ENCODE measurements at places on chromosomes 11 and 22.

DNA sequence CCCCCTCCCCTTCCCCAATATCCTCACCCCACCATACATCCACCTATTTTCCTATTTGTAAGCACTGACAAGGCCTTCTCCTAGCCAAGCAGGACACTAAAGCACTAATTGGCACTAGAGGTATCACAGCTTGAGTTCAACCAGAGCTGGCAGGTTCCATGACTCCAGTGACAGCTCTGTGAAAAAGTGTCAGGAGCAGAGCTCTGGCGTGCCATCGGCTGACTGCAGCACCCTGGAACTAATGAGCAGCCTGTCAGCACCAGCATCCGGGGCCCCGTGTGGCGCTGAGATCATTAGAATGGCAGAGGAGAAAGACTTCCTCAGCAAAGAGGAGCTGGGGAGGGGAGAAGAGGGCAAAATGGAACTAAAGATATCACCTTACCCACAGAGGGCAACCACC lies 847.4 kb downstream of the NTM start:
- no peak overlapping the region for H3K4me3 ChIP-seq
- no peaks in the 10 kb centered on the region for H3K36me3 ChIP-seq
- H3K27me3 ChIP-seq, result no peaks in the 10 kb centered on the region
- H3K4me1 ChIP-seq, result no peaks in the 10 kb centered on the region
- no peak for DNase-seq

DNA sequence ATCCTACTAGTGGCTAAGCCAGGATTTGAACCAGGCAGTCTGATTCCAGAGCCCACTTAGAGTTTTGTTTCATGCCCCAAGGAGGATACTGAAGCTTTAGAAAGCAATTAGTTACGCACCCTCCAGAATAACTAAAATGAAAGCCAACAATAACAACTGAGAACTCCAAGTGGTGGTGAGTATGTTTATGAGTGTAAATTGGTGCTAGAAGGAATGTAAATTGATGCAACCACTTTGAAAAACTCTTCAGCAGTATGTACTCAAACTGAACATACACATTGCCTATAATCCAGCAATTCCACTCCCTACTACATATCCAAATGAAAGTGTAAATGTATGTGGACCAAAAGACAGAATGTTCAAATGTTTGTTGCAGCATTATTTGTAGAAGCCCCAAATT lies 6.7 kb upstream of the ARL14EP start:
- no peaks in the 10 kb centered on the region for H3K27me3 ChIP-seq
- H3K27ac ChIP-seq, result no peak overlapping the region
- H3K4me1 ChIP-seq, result no peaks in the 10 kb centered on the region
- H3K36me3 ChIP-seq, result no peaks in the 10 kb centered on the region
- DNase-seq, result no peak

DNA sequence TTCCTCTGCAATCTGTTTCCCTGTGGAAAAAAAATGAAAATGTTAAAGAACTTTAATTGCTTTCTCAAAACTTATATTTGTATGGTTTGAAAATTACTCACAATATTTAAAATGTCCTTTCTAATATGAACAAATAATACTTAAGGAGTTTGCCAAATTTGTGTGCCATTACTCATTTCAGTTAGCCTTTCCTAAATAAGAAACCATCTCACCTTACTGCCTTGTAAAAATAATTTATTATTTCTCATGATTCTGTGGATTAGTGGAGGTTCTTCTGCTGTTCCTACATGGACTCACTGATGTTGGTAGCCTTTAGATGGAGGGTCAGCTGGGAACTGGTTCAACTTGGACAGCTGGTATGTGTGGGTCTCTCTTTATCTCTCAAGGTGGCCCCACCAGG lies 428.6 kb downstream of the CNTN5 start:
- no peaks in the 10 kb centered on the region for H3K27me3 ChIP-seq
- no peak for DNase-seq
- H3K27ac ChIP-seq, result no peak overlapping the region
- no peaks in the 10 kb centered on the region for H3K36me3 ChIP-seq

DNA sequence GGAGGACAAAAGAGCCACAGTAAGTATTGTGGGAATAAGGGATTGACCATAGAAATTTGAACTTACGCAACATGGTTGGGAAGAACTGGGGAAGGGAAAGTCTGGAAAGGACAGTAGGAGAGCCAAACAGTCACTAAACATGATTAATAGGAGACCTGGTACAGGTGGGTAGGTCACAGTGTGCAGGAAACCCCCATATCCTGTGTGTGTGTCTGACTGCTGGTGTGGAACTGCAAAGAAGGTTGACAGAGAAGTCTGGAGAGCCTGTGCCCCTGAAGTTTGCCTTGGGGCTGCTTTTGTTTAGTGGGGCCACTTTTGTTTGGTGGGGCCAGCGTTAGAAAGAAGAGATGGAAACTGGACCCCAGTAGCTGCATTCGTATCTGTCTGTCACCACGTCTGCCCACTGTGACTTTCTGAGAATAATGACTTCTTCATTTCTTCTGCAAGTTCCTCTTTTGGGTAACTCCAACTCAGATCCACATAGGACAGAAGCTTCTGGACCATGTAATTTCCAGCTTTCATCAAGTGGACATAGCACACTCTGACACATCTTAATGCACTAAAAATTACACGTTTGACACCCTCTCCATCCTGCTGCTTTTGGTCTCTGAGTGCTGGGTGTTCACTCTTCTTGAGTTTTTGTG lies 126.8 kb upstream of the RAG2 start:
- no peaks in the 10 kb centered on the region for H3K4me1 ChIP-seq
- H3K4me3 ChIP-seq, result no peak overlapping the region
- no peak for DNase-seq
- H3K36me3 ChIP-seq, result no peaks in the 10 kb centered on the region
- H3K27ac ChIP-seq, result no peak overlapping the region
- no peaks in the 10 kb centered on the region for H3K27me3 ChIP-seq

GRCh38 chr22:23313791-23314567 lies 133.7 kb downstream of the BCR start:
- no peaks in the 10 kb centered on the region for H3K27me3 ChIP-seq
- no peak for DNase-seq
- H3K4me1 ChIP-seq, result peaks cover 3% of the 10 kb centered on the region

DNA sequence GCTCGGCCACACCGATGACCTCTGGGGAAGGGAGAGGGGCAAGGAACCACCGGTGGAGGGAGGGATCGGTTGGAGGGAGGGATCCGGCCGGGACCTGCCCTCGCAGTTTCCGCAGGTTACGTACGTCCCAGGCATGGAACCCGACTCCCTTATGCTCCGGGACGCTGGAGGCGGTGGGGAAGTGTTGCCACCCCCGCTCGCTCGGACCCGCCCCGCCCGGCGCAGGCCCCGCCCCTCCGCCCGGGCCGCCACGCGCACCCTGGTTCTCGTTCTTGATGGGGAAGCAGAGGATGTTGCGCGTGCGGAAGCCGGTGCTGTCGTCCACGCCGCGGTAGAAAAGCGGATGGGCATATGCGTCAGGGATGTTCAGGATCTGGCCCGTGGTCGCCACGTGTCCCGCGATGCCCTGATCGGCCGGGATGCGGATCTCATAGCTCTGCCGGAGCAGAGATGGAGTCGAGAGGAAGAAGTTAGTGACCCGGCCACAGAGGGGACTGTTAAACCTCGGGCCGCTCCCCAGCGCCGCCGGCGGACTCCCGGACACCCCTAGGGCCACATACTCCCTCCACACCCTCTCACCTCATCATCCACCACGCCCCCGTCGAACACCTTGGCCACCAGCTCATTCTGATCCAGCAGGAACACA lies 89.8 kb downstream of the PDE2A start:
- peaks cover 10% of the 10 kb centered on the region for H3K4me1 ChIP-seq
- H3K27ac ChIP-seq, result no peak overlapping the region
- DNase-seq, result no peak
- no peaks in the 10 kb centered on the region for H3K36me3 ChIP-seq
- H3K27me3 ChIP-seq, result peaks cover 28% of the 10 kb centered on the region
- H3K4me3 ChIP-seq, result no peak overlapping the region

- H3K27ac ChIP-seq, result no peak overlapping the region
- DNase-seq, result no peak
- no peaks in the 10 kb centered on the region for H3K27me3 ChIP-seq
- H3K36me3 ChIP-seq, result no peaks in the 10 kb centered on the region
- H3K4me3 ChIP-seq, result no peak overlapping the region
- H3K4me1 ChIP-seq, result no peaks in the 10 kb centered on the region
Measured at GRCh38 chr11:94926698-94927237, 46.6 kb downstream of the CWC15 start.

DNA sequence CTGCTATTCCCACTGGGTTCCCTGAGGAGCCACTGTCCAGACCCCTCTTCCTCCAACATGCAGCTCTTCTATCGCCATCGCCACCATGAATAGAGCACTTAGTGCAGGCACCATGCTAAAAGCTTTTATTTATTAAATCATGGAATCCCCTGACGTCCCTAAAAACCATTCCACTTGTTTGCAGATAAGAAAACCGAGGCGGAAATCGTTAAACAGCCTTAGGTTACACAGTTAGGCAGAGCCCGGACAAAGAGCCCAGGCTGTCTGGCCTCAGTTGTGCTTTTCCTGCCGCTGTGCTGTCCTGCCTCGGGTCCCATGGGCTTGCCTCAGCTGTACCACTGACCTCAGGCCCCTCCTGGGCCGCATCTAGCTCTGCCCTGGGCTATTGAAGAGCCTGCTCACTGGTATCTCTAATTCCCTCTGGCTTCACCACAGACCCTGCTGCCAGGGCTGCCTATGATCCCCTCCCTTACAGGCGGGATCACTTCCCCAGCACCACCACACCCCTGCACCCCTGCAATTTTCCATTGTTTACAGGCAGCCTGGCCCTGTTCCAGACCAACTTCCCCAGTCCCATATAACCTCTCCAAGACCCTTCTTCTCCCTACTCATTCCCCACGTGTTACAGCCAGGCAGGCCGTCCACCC lies 13.0 kb upstream of the TUB start:
- H3K4me1 ChIP-seq, result no peaks in the 10 kb centered on the region
- no peak for DNase-seq
- H3K27ac ChIP-seq, result no peak overlapping the region
- H3K4me3 ChIP-seq, result no peak overlapping the region
- H3K36me3 ChIP-seq, result no peaks in the 10 kb centered on the region
- peaks cover 5% of the 10 kb centered on the region for H3K27me3 ChIP-seq

- H3K27ac ChIP-seq, result no peak overlapping the region
- H3K4me3 ChIP-seq, result no peak overlapping the region
- H3K27me3 ChIP-seq, result no peaks in the 10 kb centered on the region
- H3K4me1 ChIP-seq, result peaks cover 12% of the 10 kb centered on the region
Measured at GRCh38 chr11:122744357-122744756, 88.8 kb downstream of the UBASH3B start.

- H3K36me3 ChIP-seq, result no peaks in the 10 kb centered on the region
- no peak overlapping the region for H3K27ac ChIP-seq
- no peak for DNase-seq
- no peaks in the 10 kb centered on the region for H3K4me1 ChIP-seq
Measured at GRCh38 chr11:43278193-43278956, 33.4 kb upstream of the API5 start.

DNA sequence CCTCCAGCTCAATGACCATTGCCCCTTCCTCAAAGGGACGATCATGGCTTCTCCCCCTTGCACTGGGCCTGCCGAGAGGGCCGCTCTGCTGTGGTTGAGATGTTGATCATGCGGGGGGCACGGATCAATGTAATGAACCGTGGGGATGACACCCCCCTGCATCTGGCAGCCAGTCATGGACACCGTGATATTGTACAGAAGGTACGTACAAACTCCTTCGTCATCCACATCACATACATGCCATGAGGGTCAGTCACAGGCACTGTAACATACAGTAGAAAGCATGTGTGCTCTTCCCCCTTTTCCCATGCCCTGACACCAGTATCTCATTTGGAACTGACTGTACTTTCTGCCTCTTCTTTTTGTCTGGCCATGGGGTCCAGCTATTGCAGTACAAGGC lies 4.0 kb downstream of the TAF10 start:
- H3K4me1 ChIP-seq, result peaks cover 43% of the 10 kb centered on the region
- no peaks in the 10 kb centered on the region for H3K27me3 ChIP-seq
- no peak overlapping the region for H3K27ac ChIP-seq
- no peak overlapping the region for H3K4me3 ChIP-seq
- no peak for DNase-seq

GRCh38 chr11:36326524-36327419 lies 30.7 kb downstream of the PRR5L start:
- no peak overlapping the region for H3K27ac ChIP-seq
- H3K27me3 ChIP-seq, result no peaks in the 10 kb centered on the region
- no peaks in the 10 kb centered on the region for H3K4me1 ChIP-seq
- DNase-seq, result no peak

- no peak overlapping the region for H3K27ac ChIP-seq
- no peaks in the 10 kb centered on the region for H3K27me3 ChIP-seq
- no peak for DNase-seq
- H3K4me3 ChIP-seq, result no peak overlapping the region
- no peaks in the 10 kb centered on the region for H3K36me3 ChIP-seq
Measured at GRCh38 chr11:134731213-134731961, 319.3 kb upstream of the B3GAT1 start.

DNA sequence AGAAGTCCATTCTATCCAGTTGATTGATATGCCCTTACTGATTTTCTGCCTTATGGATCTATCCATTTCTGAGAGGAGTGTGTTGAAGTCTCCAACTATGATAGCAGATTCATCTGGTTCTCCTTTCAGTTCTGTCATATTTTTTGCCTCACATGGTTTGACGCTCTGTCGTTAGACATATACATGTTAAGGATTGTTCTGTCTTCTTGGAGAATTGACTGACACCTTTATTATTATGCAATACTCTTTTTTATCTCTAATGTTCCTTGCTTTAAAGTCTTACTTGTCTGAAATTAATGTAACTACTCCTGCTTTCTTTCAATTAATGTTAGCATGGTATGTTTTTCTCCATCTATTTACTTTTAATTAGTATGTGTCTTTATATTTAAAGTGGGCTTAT lies 12.1 kb upstream of the ARHGAP20 start:
- no peak overlapping the region for H3K27ac ChIP-seq
- DNase-seq, result no peak
- no peaks in the 10 kb centered on the region for H3K4me1 ChIP-seq
- H3K36me3 ChIP-seq, result no peaks in the 10 kb centered on the region

DNA sequence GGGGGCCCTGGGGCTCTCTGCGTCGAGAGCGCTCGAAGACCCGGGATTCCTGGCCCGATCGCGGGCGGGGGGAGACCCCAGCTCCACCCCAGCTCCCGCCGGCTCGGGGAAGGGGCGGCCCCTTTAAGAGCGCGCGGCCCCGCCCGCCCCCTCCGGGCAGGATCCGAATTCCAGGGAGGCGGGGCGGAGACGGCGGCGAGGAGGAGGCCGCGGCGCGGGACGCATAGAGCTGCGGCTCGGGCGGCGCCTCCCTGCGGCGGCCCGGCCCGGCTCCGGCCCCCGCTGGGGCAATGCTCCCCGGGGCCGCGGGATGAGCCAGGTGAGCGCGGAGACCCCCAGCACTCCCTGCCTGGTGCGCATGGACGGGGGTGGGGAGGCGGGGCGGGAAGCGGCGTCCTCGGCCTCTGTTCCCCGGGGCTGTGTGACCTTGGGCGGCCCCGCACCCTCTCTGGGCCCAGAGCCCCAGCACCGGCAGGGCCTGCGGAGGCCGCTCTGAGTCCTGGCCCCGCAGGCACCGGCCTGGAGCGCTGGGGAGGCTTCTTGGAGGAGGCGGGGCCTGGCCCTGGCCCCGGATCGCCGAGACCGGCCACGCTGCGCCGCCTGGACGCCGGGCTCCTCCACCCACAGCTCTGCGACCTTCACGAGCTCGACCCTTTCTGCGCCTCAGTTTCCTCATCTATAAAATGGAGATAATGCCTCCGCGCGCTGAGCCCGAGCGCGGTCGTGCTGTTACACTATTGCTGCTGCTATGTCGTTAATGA lies 565 bp downstream of the GAS2L1 start:
- DNase-seq, result no peak
- no peaks in the 10 kb centered on the region for H3K27me3 ChIP-seq
- H3K36me3 ChIP-seq, result peaks cover 2% of the 10 kb centered on the region
- peak overlapping the region; percentile 74 for H3K4me3 ChIP-seq

- H3K4me1 ChIP-seq, result peaks cover 37% of the 10 kb centered on the region
- H3K36me3 ChIP-seq, result no peaks in the 10 kb centered on the region
- no peak for DNase-seq
- peak overlapping the region; percentile 74 for H3K27ac ChIP-seq
Measured at GRCh38 chr22:30326255-30326705, 461 bp downstream of the TBC1D10A start.
